ENCODE measurements at places on chromosomes 6 and 20. TPM values are rescaled to one million over a fixed set of nuclear protein-coding genes. Genes with fewer than 3 reads are reported as not detected.

Gene SULF2
- 1.4 TPM for total RNA-seq

Gene SCAND1
- 59.6 TPM for total RNA-seq

Gene SIRPB2
- not detected for total RNA-seq

Gene TSPO2
- not detected for total RNA-seq

Gene GMDS
- total RNA-seq = 9.8 TPM

Gene SH3BGRL2
- 8.5 TPM for total RNA-seq

Gene LKAAEAR1
- 0.67 TPM for total RNA-seq

Gene C2
- 1.0 TPM for total RNA-seq

Gene MUCL3
- not detected for total RNA-seq

Gene CRNKL1
- 16.4 TPM for total RNA-seq

Gene KAT14
- total RNA-seq = 12.7 TPM

Gene BCAS1
- 3.1 TPM for total RNA-seq

Gene TRMT6
- 27.9 TPM for total RNA-seq

Gene SERINC3
- total RNA-seq = 76.4 TPM

Gene CST4
- not detected for total RNA-seq

Gene RUNX2
- total RNA-seq = 7.0 TPM

Gene CD83
- 5.3 TPM for total RNA-seq

Gene PGC
- total RNA-seq = 0.18 TPM

Gene GCNT2
- total RNA-seq = 42.8 TPM

Gene PACSIN1
- total RNA-seq = 0.18 TPM

Gene BTBD3
- 27.6 TPM for total RNA-seq

Gene RIN2
- total RNA-seq = 25.0 TPM

Gene GRIK2
- 6.6 TPM for total RNA-seq
